Cardiac fibroblast (primary cell): ENCODE measurements at places on chromosomes 7 and 10.

GRCh38 chr7:21903020-21903786 is 42.5 kb downstream of the CDCA7L start:
- peak; percentile 28 for DNase-seq

- DNase-seq = no peak
These were observed 22.9 kb downstream of the SFTPD start for GRCh38 chr10:79926037-79926436.

DNA sequence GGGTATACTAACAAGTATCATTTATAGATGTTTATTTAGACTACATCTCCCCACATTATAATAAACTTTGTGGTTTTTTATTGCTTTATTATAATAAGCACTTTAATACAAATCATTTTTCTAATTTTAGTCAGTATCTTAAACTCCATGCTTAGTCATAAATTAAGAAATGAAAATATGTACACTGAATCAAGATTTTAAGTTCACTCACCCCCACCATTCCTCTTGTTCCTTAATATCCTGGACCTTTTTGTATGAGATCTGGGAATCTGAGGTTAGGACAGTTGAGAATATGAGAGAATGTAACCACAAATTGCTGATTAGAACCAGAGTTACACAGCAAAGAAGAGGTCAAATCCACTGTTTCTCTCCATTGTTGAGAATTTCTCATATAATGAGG is 93.6 kb upstream of the WNT16 start:
- DNase-seq = no peak

DNA sequence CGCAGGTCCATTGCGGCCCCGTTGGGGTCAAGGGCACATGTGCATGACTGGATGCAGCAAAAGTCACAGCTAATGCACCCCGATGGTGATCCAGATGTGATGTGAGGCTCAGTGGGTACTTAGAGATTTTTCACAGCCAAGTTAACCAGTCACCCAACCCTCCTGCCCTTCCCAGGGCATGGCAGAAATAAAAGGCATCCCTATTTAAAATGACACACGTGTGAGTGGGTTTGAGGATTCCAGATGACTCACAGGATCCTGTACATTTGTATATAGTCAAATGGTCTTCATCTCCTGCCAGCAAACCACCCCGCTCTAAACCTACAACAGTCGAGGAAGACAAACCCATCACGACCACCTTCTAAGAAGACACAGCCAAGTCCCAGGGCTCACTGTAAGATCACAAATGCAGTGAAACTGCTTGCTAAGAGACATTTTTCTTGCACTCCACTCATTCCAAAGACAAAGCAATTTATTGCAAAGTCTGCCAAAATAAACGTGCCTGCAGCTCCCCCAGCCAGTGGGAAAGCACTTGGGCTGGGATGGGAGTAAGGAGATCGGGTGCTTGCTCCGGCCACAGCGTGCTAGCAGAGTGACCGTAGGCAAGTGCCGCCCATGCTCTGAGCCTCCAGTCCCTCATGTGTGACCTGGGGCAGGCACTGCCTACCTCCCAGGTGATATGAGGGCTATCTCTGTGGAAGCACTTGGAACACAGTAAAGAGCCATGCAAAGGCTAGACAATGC is 86.6 kb upstream of the MACROH2A2 start:
- no peak for DNase-seq

- no peak for DNase-seq
These were observed 233.1 kb upstream of the CSTF2T start for GRCh38 chr10:51932530-51932929.

- peak; percentile 61 for DNase-seq
These were observed 58.1 kb downstream of the CTBP2 start for GRCh38 chr10:125102246-125102645.

- no peak for DNase-seq
These were observed 171.0 kb upstream of the FOXP2 start for GRCh38 chr7:114243646-114244045.

GRCh38 chr10:97129666-97130065 is 56.1 kb downstream of the SLIT1 start:
- no peak for DNase-seq

- no peak for DNase-seq
These were observed 140.2 kb upstream of the CTTNBP2 start for GRCh38 chr7:118013252-118014010.

GRCh38 chr10:4450981-4451908 is 374.8 kb upstream of the AKR1E2 start:
- DNase-seq = peak; percentile 83

- DNase-seq = no peak
These were observed 186.7 kb downstream of the CHCHD3 start for GRCh38 chr7:132895231-132895630.

DNA sequence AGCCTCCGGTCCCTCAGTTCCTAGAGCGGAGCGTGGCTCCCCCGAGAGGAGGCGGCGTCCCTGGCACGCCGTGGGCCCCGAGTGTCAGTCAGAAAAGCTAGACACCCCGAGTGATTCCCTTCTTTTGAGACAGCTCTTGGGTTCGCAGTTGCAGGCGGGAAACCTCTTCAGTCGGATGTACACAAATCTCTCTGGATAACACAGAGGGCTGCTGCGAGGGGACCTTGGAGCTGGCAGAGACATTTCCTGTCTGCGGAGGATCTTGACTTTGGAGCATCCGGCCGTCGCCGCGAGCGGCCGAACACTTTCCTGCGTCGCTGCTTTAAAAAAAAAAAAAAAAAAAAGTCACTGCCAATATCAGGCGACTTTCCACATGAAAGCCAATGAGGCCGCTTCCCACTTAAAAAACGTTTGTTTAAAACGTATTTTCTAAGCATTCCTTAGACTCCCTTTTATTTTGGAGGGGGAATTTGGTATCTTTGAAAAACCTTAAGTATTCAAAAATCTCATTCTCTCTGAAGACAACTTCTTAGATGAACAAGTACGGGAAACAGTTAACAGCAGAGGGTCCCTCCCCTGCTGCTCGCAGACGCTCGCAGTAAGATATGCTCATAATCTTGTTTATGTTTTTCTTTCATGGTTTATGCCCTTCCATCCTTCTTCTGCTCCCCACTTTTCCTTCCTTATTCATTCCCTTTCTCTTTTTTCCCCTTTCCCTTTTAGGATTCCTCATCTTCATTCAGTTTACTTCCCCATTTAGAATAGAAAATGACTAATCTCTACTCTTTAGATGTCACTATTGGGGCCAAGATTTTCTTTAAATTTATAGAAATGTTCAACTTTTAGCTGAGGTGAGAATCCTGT is 10.0 kb downstream of the HHEX start:
- DNase-seq = peak; percentile 46

GRCh38 chr7:158613481-158613880 is 25.9 kb upstream of the PTPRN2 start:
- peak; percentile 10 for DNase-seq

GRCh38 chr10:103493362-103493915 is at the start of gene NEURL1:
NEURL1 (plus strand) TSS chr10:103493705; CDS start chr10:103494388, 683 bp downstream.
- DNase-seq = no peak

- DNase-seq = peak; percentile 55
These were observed 132.6 kb downstream of the MAPK8 start for GRCh38 chr10:48439031-48439430.

GRCh38 chr10:13705526-13706174 is 118.9 kb downstream of the PRPF18 start:
- DNase-seq = peak; percentile 40

GRCh38 chr10:132593389-132593788 is 55.8 kb downstream of the INPP5A start:
- no peak for DNase-seq

DNA sequence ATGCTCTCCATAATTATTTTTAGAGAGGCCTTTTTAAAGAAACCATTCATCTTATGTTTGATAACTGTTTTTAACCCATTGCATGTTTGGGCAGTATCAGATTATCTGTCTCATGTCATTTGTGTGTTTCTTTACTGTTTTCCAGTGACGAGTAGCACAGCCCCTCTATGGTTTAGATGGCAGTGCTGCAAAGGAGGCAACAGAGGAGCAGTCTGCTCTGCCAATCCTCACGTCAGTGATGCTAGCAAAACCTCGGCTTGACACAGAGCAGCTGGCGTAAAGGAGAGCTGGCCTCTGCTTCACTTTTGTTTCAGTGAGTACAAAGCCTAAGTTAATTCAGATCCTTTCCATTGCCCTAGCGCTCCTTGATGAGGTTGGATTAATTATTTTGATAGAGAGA is 80.4 kb upstream of the GARIN1A start:
- no peak for DNase-seq

DNA sequence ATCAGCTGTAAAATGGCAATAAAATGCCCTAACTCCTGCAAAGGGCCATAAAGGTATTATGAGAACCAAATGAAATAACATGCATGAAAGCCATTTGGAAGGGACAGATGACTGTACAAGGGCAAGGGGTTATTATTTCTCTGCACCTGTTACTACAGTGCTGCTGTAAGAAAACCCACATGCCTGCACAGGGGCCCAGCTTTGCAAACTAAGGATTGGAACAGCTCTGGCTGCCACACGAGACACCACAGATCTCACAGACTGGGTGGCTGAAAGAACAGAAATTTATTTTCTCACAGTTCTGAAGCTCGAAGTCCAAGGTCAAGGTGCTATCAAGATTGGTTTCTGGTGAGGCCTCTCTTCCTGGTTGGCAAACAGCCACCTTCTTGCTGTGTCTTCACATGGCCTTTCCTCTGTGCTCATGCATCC is 409.0 kb upstream of the NRP1 start:
- no peak for DNase-seq

DNA sequence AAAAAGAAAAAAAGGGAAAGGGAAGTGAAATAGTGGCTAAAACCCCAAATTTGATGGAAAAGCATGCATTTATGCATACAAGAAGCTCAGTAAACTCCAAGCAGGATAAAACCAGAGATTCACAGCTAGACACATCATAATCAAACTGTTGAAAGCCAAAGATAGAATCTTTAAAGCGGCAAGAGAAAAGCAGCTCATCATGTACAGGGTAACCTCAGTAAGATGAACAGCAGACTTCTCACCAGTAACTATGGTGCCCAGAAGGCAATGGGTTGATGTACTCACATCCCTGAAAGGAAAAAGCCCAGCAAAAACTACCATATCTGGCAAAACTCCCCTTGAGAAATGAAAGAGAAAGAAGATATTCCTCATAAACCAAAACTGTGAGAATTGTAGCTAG is 60.4 kb downstream of the TPST1 start:
- DNase-seq = peak; percentile 50

GRCh38 chr10:25682203-25682851 is 251.7 kb upstream of the MYO3A start:
- peak; percentile 90 for DNase-seq

- DNase-seq = peak; percentile 20
These were observed 139.7 kb downstream of the ATE1 start for GRCh38 chr10:121788115-121788514.

GRCh38 chr10:8057636-8058273 is 3.3 kb downstream of the GATA3 start:
- no peak for DNase-seq

- no peak for DNase-seq
These were observed 116.6 kb downstream of the DOCK4 start for GRCh38 chr7:112089551-112089950.

DNA sequence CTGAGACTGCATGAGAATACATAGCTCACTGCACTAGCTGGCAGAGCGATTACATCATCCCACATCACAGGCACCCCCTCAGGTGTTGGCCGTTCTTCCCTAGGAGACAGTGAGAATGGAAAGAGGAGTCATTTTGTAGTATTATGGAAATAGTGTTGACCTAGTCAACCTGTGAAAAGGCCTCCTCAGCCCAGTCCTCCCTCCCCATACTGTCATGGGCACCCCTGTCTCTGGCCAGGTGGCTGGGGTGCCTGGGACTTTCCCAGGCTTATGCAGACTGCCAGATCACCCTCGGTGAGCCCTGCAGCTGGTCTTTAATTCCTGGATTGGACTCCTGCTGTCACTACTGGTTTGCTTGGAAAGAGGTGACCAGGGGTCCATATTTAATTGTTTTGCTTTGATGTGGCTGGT is 4.0 kb downstream of the INPP5A start:
- no peak for DNase-seq

- no peak for DNase-seq
These were observed 290.7 kb downstream of the TCERG1L start for GRCh38 chr10:131020775-131021174.

GRCh38 chr7:134104166-134104565 is 23.0 kb upstream of the LRGUK start:
- DNase-seq = no peak
